ENCODE measurements at places on chromosomes 5 and 9.

DNA sequence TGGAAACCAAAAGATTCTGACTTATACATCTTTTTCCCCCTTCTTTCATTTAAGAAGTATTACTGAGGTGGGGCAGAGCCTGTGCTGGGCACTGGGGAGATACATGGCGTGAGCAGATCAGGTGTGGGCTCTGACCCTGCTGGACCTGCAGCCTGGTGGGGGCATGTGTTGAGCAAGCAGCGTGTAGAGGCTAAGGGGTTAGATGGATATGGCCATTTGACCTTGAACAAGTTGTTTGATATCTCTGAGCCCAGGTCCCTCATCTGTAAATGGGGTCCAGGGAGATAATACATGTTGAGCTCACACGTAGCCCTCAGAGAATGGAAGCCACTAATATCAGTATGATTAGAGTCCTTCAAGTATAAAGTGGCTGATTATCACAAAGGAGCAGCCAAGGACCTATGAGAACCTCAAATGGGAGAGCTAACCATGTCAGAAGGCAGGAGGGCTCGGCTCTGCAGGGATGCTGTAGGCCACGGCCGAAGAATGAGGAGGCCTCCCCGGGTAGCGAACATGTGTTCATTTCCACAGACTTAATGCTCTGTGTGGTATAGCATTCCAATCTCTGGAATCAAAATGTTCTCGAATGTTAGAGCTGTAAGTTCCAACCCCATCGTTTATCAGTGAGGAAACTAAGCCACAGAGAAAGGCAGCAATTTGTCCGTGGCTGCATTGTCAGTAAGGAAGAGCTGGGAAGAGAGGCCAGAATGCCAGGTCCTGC, 15.4 kb upstream of the ANGPTL2 start:
- no peak overlapping the region for H3K4me3 ChIP-seq
- peaks cover 28% of the 10 kb centered on the region for H3K4me1 ChIP-seq
- H3K27me3 ChIP-seq: no peaks in the 10 kb centered on the region
- no peaks in the 10 kb centered on the region for H3K36me3 ChIP-seq
- no peak for DNase-seq
- no peak overlapping the region for H3K27ac ChIP-seq

- H3K4me3 ChIP-seq: no peak overlapping the region
- H3K36me3 ChIP-seq: no peaks in the 10 kb centered on the region
- no peak overlapping the region for H3K27ac ChIP-seq
- H3K4me1 ChIP-seq: no peaks in the 10 kb centered on the region
- H3K27me3 ChIP-seq: no peaks in the 10 kb centered on the region
- DNase-seq: no peak
These were observed 319.5 kb upstream of the ACTBL2 start for GRCh38 chr5:57802131-57802530.

DNA sequence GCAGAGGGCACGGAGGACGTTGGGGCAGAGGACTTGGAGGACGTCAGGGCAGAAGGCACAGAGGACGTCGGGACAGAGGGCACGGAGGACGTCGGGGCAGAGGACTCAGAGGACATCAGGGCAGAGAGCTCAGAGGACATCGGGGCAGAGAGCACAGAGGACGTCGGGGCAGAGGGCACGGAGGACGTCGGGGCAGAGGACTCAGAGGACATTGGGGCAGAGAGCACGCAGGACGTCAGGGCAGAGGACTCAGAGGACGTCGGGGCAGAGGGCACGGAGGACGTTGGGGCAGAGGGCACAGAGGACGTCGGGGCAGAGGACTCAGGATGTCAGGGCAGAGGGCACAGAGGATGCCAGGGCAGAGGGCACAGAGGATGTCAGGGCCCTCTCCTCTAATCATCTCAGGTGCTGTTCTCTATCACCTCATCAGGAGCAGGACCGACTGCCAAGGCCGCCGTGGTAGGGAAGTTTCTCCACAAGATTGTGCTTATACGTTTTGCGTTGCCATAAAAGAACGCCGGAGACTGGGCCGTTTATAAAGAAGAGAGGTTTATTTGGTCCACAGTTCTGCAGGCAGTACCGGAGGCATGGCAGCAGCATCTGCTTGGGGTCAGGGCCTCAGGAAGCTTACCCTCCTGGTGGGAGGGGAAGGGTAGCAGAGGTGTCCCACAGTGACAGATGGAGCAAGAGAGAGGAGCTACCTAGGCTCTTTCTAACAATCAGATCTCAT, 29.4 kb upstream of the ADAMTS2 start:
- DNase-seq: no peak
- H3K27ac ChIP-seq: no peak overlapping the region
- H3K4me3 ChIP-seq: no peak overlapping the region
- no peaks in the 10 kb centered on the region for H3K27me3 ChIP-seq
- H3K4me1 ChIP-seq: no peaks in the 10 kb centered on the region

- no peaks in the 10 kb centered on the region for H3K4me1 ChIP-seq
- H3K4me3 ChIP-seq: no peak overlapping the region
- DNase-seq: no peak
- H3K27me3 ChIP-seq: no peaks in the 10 kb centered on the region
- no peaks in the 10 kb centered on the region for H3K36me3 ChIP-seq
These were observed 134.1 kb downstream of the PAPPA start for GRCh38 chr9:116287721-116288120.

GRCh38 chr5:17317473-17317872, 100.0 kb downstream of the BASP1 start:
- no peak overlapping the region for H3K4me3 ChIP-seq
- no peaks in the 10 kb centered on the region for H3K27me3 ChIP-seq
- no peaks in the 10 kb centered on the region for H3K36me3 ChIP-seq
- no peak overlapping the region for H3K27ac ChIP-seq
- no peaks in the 10 kb centered on the region for H3K4me1 ChIP-seq

DNA sequence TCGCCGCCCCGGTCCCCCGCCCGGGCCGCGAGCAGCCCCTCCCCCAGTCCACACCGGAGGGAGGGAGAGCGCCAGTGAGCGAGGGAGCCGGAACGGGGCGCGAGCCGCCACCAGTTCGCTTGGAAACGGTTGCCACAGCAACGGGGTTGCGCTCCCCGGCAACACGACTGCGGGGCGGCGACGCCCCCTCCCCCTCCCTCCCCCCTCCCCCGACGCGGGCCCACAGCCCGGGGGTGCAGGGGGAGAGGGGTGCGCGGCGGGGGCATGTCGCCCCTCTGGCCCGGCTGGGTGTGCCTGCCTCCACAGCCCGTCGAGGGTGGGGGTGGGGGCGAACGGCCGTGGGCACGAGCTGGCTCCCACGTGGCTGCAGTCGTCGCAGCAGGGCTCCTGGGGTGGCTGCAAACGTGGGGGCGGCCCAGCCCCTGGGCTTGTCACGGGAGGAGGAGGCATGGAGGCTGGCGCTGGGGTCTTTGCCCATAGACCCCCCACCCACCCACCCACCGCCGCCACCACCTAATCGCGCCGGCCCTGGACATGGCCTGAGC, 524 bp downstream of the PRR7 start:
- no peak overlapping the region for H3K27ac ChIP-seq
- peaks cover 22% of the 10 kb centered on the region for H3K4me1 ChIP-seq
- H3K27me3 ChIP-seq: peaks cover 13% of the 10 kb centered on the region
- peaks cover 4% of the 10 kb centered on the region for H3K36me3 ChIP-seq
- peak; percentile 73 for DNase-seq

- peaks cover 90% of the 10 kb centered on the region for H3K36me3 ChIP-seq
- H3K27ac ChIP-seq: peak overlapping the region; percentile 30
- H3K4me3 ChIP-seq: no peak overlapping the region
- H3K27me3 ChIP-seq: no peaks in the 10 kb centered on the region
- peak; percentile 86 for DNase-seq
- H3K4me1 ChIP-seq: peaks cover 9% of the 10 kb centered on the region
These were observed 52.8 kb downstream of the PRRT1B start for GRCh38 chr9:131598121-131598520.

- DNase-seq: no peak
- no peak overlapping the region for H3K27ac ChIP-seq
- peaks cover 86% of the 10 kb centered on the region for H3K36me3 ChIP-seq
- H3K4me3 ChIP-seq: no peak overlapping the region
- peaks cover 9% of the 10 kb centered on the region for H3K4me1 ChIP-seq
These were observed 28.8 kb downstream of the ANXA6 start for GRCh38 chr5:151128817-151129216.

GRCh38 chr5:78287833-78288232, 6.7 kb downstream of the AP3B1 start:
- no peak overlapping the region for H3K4me3 ChIP-seq
- H3K4me1 ChIP-seq: peaks cover 20% of the 10 kb centered on the region
- no peak for DNase-seq
- no peaks in the 10 kb centered on the region for H3K36me3 ChIP-seq

DNA sequence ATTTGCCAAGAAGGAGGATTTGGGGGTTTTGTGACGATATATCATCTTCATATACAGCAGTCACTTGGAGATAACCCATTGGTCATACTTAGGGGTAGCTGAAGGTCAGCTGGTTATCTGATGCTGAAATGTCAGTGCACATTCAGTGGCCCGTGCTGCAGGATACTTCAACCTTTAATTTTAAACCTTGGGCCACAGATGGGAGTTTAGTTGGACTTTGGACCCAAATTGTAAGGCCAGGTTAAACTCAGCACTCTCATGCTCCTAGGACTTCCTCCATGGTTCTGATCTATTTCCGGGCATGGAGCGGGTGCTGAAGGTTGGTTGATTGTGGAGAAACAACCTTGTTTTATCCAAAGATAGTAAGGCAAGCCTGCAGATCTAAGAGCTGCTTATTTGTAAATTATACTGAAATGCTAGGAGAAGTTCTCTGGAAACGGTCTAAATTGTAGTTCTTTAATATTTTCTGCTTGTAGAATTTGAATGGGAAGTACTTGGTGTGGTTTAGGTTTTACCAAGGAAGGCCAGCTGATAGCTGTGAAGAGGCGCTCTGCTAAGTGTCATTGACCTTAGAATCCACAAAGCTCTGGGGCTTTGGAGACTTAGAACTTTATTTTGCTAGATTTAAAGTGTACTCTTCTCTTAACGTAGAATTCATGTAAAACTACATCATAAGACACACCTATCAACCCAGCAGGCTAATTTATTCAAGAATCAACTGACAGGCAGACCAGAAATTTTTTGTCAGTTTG, 38.6 kb downstream of the SLC44A1 start:
- DNase-seq: no peak
- no peak overlapping the region for H3K4me3 ChIP-seq
- H3K4me1 ChIP-seq: no peaks in the 10 kb centered on the region
- no peaks in the 10 kb centered on the region for H3K36me3 ChIP-seq

DNA sequence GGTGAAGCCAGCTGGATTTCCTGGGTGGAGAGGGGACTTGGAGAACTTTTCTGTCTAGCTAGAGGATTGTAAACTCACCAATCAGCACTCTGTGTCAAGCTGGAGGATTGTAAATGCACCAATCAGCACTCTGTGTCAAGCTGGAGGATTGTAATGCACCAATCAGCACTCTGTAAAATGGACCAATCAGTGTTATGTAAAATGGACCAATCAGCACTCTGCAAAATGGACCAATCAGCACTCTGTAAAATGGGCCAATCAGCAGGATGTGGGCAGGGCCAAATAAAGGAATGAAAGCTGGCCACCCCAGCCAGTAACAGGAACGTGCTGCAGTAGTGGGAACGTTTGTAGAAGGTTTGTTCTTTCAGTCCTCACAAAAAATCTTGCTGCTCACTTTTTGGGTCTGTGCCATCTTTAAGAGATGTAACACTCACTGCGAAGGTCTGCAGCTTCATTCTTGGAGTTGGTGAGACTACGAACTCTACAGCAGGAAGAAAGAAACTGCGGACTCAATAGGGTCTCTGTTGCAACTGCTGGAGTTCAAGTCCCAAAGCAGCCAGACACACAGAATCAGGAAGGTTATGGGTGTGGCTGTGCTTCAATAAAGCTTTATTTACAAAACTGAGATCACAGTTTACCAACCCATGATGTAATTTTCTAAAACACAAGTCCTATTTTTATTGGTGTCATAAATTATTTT, 145.7 kb upstream of the ERCC6L2 start:
- H3K27ac ChIP-seq: no peak overlapping the region
- no peak for DNase-seq
- H3K4me1 ChIP-seq: peaks cover 12% of the 10 kb centered on the region
- H3K36me3 ChIP-seq: no peaks in the 10 kb centered on the region
- H3K27me3 ChIP-seq: no peaks in the 10 kb centered on the region

GRCh38 chr5:134784241-134784920, 25.8 kb downstream of the DDX46 start:
- H3K27ac ChIP-seq: no peak overlapping the region
- H3K27me3 ChIP-seq: no peaks in the 10 kb centered on the region
- H3K4me3 ChIP-seq: no peak overlapping the region

- no peaks in the 10 kb centered on the region for H3K27me3 ChIP-seq
- H3K27ac ChIP-seq: no peak overlapping the region
- no peak for DNase-seq
These were observed 241.7 kb downstream of the EBF1 start for GRCh38 chr5:158857976-158858375.

DNA sequence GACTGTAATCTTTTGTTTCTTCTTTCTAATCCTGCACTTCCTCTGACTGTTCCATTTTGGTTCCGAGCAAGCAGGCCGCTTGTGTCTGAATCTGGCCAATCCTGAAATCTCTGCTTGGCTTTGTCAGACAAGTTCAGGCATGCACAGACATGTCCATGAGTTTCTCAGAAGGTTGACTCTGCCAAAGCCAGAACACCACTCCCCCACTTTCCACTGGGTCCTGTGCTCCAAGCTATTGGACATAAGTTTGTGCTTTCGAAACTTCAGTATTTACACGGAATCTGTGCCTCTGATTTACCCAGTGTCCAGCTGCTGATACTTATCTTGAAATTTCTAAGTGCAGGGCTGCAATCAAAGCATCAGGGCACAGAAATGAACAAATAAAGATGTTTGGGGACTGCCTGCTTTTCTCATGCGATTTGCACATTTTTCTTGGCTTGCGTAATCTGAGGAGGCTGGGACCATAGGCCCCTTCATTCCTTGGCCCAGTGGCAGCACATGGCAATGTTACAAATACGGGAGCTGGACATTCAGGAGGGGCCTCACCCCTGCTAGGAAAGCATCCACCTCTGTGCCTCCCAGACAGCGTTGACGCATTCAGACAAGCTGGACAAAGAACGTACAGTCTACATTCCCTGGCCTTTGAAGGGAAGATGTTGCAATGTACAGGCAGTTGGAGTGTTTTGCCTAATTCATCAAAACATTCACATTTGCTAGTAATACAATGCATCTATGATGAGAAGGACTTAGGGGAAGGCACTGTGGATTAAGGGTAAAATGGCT, 209.2 kb upstream of the PAPPA start:
- H3K27me3 ChIP-seq: no peaks in the 10 kb centered on the region
- peak; percentile 75 for DNase-seq
- no peak overlapping the region for H3K4me3 ChIP-seq
- H3K4me1 ChIP-seq: no peaks in the 10 kb centered on the region
- no peaks in the 10 kb centered on the region for H3K36me3 ChIP-seq
- peak overlapping the region; percentile 77 for H3K27ac ChIP-seq

GRCh38 chr5:84362061-84362720, 22.5 kb downstream of the EDIL3 start:
- H3K27ac ChIP-seq: no peak overlapping the region
- DNase-seq: no peak
- no peaks in the 10 kb centered on the region for H3K36me3 ChIP-seq
- H3K4me1 ChIP-seq: no peaks in the 10 kb centered on the region

- DNase-seq: no peak
- no peaks in the 10 kb centered on the region for H3K4me1 ChIP-seq
- H3K4me3 ChIP-seq: no peak overlapping the region
- H3K27me3 ChIP-seq: no peaks in the 10 kb centered on the region
These were observed 88.0 kb downstream of the LURAP1L start for GRCh38 chr9:12862611-12863410.

- no peak overlapping the region for H3K4me3 ChIP-seq
- no peak overlapping the region for H3K27ac ChIP-seq
These were observed 147.4 kb upstream of the IRX4 start for GRCh38 chr5:2030131-2030530.

- no peak overlapping the region for H3K4me3 ChIP-seq
- DNase-seq: no peak
- H3K27ac ChIP-seq: no peak overlapping the region
These were observed 22.2 kb downstream of the AMBP start for GRCh38 chr9:114055894-114056293.

- DNase-seq: no peak
- H3K27ac ChIP-seq: no peak overlapping the region
- H3K27me3 ChIP-seq: no peaks in the 10 kb centered on the region
- H3K4me3 ChIP-seq: no peak overlapping the region
These were observed 270.0 kb downstream of the ADAMTSL1 start for GRCh38 chr9:18743971-18744370.

Data from upper lobe of right lung (tissue), 1 donor.